Tibial nerve (tissue), 4 donors: ENCODE measurements at places on chromosomes 1 and 21.

- H3K27me3 ChIP-seq = no peaks in the 10 kb centered on the region
- no peak overlapping the region for H3K27ac ChIP-seq
- no peaks in the 10 kb centered on the region for H3K4me1 ChIP-seq
- H3K4me3 ChIP-seq = no peak overlapping the region
These were observed 43.3 kb downstream of the GPR88 start for GRCh38 chr1:100581096-100581705.

DNA sequence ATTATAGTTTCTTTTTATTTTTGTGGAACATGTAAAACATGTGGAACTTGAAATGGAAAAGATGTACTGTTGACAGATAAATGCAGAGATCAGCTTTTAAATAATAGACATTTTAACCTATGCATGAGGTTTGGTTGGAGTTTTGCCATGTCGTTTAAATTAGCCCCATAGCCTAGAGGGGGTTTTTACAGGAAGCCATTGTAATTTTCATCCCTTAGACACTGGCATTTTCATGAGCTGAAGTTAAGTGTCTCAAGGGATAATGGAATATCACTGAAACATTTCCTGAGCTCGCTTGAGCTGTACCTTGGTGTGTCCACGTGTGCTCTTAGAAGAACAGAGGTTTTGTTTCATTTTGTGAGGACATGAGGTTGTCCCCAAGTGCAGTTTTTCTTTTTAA lies 54.2 kb downstream of the HMCN1 start:
- no peaks in the 10 kb centered on the region for H3K36me3 ChIP-seq
- no peak for DNase-seq
- no peak overlapping the region for H3K27ac ChIP-seq
- H3K27me3 ChIP-seq = no peaks in the 10 kb centered on the region
- no peak overlapping the region for H3K4me3 ChIP-seq
- no peaks in the 10 kb centered on the region for H3K4me1 ChIP-seq

DNA sequence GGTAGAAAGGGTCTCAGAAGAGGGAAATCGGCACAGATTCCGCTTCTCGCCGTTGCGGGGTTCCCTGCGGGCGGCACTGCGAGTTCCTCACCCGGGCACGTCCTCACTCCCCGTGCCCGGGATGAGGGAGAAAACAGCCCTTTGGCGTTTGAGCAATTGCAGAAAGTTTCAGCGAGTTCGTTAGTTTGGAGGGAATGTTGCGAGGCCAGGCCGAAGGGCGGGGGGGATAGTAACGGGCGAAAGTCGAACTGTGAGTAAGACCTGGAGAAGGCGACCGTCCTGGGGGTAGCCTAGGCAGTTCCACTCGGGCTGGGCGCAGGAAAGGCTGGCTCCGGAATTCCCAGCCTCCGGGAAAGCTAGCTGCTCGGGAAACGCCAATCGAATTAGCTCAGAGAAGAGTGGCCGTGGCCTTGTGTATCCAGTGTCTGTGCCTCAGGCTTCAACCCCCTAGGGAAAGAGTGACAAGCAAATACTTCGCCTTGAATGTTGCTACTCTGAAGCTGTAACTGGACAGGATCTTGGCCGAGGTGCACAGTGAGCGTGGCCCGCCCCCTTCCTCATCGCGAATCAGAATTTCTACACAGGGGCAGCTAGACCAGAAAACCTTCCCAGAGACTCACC lies 787 bp downstream of the PTGFR start:
- DNase-seq = peak; percentile 41
- no peaks in the 10 kb centered on the region for H3K36me3 ChIP-seq
- H3K4me3 ChIP-seq = peak overlapping the region; percentile 65
- no peaks in the 10 kb centered on the region for H3K4me1 ChIP-seq

GRCh38 chr21:38793926-38794713 lies 11.6 kb upstream of the ETS2 start:
- H3K27me3 ChIP-seq = no peaks in the 10 kb centered on the region
- no peak overlapping the region for H3K27ac ChIP-seq
- no peak for DNase-seq
- H3K36me3 ChIP-seq = no peaks in the 10 kb centered on the region

GRCh38 chr1:6137758-6138157 lies 42.4 kb downstream of the CHD5 start:
- DNase-seq = no peak
- no peak overlapping the region for H3K4me3 ChIP-seq
- H3K36me3 ChIP-seq = no peaks in the 10 kb centered on the region
- no peaks in the 10 kb centered on the region for H3K4me1 ChIP-seq
- no peaks in the 10 kb centered on the region for H3K27me3 ChIP-seq

DNA sequence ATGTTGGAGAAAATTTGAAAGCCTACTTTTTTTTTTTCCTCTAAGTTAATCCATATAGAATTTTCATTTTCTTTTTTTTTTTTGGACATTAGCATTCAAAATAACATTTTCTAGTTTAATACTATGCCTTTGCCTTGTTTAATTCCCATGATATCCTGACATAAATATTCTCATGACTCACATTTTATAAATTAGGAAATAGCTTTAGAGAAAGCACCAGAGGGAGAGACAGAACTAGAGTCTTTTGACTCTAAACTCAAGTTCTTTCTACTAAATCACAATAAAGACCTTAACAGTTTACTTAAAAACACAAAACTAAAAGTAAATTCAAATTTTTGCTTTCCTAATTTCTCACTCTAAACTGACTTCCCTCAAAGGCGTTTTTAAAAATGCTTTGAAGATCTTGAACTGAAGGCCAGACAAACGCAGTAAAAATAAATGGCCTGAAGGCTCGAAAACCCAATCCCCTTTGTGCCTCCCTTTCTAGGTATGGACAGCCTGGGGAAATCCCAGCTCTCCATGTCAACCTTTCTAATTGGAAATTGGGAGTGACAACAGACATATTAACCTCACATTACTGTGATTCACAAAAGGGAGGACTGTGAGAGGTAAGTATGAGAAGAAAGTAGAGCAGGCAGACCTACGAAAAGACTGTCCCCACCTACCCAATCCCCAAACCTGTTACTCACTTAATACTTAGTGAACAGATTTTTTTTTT lies 104.6 kb downstream of the ENAH start:
- DNase-seq = no peak
- H3K27me3 ChIP-seq = no peaks in the 10 kb centered on the region
- no peaks in the 10 kb centered on the region for H3K4me1 ChIP-seq
- no peaks in the 10 kb centered on the region for H3K36me3 ChIP-seq

GRCh38 chr21:42641311-42642218 lies 11.9 kb upstream of the PDE9A start:
- H3K36me3 ChIP-seq = no peaks in the 10 kb centered on the region
- no peak overlapping the region for H3K27ac ChIP-seq
- no peak for DNase-seq
- H3K4me3 ChIP-seq = no peak overlapping the region
- peaks cover 18% of the 10 kb centered on the region for H3K27me3 ChIP-seq

GRCh38 chr1:59025898-59026426 lies 242.1 kb upstream of the JUN start:
- H3K27me3 ChIP-seq = no peaks in the 10 kb centered on the region
- DNase-seq = no peak
- peak overlapping the region; percentile 2 for H3K27ac ChIP-seq
- no peaks in the 10 kb centered on the region for H3K36me3 ChIP-seq

GRCh38 chr1:166297993-166298392 lies 131.2 kb upstream of the FAM78B start:
- no peak for DNase-seq
- no peaks in the 10 kb centered on the region for H3K4me1 ChIP-seq
- no peak overlapping the region for H3K27ac ChIP-seq
- H3K4me3 ChIP-seq = no peak overlapping the region
- no peaks in the 10 kb centered on the region for H3K36me3 ChIP-seq

- no peaks in the 10 kb centered on the region for H3K27me3 ChIP-seq
- H3K36me3 ChIP-seq = no peaks in the 10 kb centered on the region
- H3K4me1 ChIP-seq = no peaks in the 10 kb centered on the region
- H3K27ac ChIP-seq = no peak overlapping the region
These were observed 46.0 kb upstream of the COG2 start for GRCh38 chr1:230596306-230596705.
